ENCODE measurements at places on chromosomes 1 and 21. TPM values are rescaled to one million over a fixed set of nuclear protein-coding genes. Genes with fewer than 3 reads are reported as not detected.

GRCh38 chr1:229617351-229618100 lies 8.4 kb downstream of the TAF5L start:
- H3K4me1 ChIP-seq: peaks cover 14% of the 10 kb centered on the region
- H3K4me3 ChIP-seq: no peak overlapping the region
- no peaks in the 10 kb centered on the region for H3K27me3 ChIP-seq
- peaks cover 8% of the 10 kb centered on the region for H3K36me3 ChIP-seq
- no peak for DNase-seq

GRCh38 chr1:196302981-196303380 lies 305.3 kb downstream of the KCNT2 start:
- H3K4me3 ChIP-seq: peak overlapping the region; percentile 68
- H3K4me1 ChIP-seq: peaks cover 84% of the 10 kb centered on the region
- peak overlapping the region; percentile 93 for H3K27ac ChIP-seq
- no peak for DNase-seq
- no peaks in the 10 kb centered on the region for H3K27me3 ChIP-seq

A3GALT2 gene
- total RNA-seq: 0.35 TPM

GNG4 gene
- total RNA-seq: 0.83 TPM

All from osteocyte (in vitro differentiated cells).